ENCODE measurements at places on chromosomes 12 and 14.

DNA sequence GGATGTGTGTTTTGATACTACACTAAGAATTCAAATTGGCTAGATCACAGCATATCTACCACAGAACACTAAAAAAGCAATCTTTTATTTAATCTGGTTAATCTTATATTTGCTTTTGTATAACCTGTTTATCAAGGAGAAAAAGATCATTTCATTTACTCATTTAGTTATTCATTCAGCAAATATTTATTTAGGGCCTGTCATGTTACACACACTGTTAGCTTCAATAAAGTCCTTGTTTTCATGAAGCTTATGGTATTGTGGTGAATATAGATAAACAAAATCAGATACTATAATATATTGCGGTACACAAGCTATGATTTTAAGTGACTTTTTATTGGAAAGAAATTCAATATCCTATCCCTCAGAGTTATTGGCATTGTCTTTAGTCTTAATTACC is 350.8 kb downstream of the LRFN5 start:
- DNase-seq, result no peak

DNA sequence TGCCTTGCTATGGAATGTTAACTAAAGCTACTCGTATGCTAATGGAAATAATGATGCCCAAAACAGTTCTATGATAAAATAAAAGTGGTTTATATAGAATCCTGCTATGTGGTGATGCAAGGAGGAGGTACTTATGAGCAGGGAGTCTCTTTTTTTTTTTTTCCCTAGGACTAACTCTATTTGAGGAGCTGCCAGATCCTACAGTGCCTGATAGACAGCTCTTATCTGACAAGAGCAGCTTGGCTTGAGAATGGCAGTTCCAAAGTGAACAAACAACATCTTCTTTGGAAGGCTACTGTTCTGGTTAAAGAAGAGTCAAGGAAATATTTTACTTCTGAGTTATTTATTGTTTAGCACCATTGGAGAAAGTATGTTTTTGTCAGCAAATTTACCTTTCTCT is 10.2 kb upstream of the ACSM4 start:
- DNase-seq, result no peak

DNA sequence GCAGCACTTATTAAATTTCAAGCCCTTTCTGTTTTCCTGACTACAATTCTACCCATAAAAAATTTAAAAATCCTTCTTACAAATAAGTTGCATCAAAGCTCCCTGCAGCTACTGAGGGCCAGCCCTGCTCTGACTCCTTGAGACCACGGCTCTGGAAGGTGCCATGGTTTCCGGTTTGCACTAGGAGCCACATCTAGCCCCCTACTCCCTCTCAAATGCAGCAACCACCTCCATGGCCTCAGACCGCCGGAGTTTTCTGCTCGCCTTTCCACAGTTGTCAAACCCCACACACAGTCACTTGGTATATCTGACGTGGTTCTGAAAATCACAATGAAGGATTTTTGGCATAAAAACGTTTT is 30.1 kb downstream of the P2RX4 start:
- DNase-seq, result no peak

- peak; percentile 35 for DNase-seq
Observed at GRCh38 chr12:56007564-56008559, 10.8 kb downstream of the SUOX start.

- DNase-seq, result no peak
Observed at GRCh38 chr12:38142974-38143373, 173.6 kb upstream of the ALG10B start.

Measured in stimulated activated CD8-positive, alpha-beta memory T cell treated with anti-CD3 and anti-CD28 coated beads, Interleukin-15, amount 100 ng/mL, for 4 hours (primary cell).